ENCODE measurements at places on chromosomes 16 and 17.

DNA sequence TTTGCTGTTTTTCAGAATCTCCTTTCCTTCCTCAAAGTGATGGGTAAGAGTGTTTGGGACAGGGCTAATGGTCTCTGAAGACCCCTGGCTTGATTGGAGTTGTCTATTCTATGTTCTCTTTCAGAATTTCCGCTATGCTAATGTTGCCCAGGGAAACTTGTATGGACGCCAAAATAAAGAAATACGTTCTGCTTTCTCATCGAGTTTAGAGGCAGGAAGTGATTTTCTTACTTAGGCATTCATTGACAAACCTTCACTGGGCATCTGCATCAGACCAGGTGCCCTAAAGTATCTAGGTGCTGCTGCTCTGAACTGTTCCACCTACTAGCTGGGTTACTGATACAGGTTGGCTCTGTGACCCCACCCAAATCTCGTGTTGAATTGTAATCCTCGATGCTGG, 787.9 kb upstream of the EEF2KMT start:
- DNase-seq, result no peak

GRCh38 chr16:79662669-79663313, 62.3 kb upstream of the MAF start:
- DNase-seq, result no peak

DNA sequence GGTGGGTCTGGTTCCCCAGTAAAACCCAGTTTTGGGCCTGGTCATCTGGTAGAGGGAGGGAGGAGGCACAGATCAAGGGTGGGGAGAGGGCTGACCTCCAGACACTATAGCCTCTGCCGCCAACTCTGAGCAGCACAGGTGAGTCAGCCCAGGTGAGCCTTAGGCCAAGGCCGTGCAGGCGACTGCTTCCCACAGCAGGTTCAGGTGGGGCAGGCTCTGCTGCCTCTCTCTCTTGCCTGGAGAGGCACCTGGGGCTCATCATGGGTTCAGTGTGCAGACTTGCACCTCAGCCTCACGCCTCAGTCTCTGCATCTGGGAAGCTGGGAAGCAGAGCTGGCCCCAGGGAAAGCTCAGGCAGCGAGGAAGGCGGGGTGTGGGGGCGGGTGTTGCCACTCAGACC, 37.8 kb upstream of the IL34 start:
- DNase-seq, result no peak

- no peak for DNase-seq
Observed at GRCh38 chr17:56320443-56320842, 167.2 kb downstream of the ANKFN1 start.

DNA sequence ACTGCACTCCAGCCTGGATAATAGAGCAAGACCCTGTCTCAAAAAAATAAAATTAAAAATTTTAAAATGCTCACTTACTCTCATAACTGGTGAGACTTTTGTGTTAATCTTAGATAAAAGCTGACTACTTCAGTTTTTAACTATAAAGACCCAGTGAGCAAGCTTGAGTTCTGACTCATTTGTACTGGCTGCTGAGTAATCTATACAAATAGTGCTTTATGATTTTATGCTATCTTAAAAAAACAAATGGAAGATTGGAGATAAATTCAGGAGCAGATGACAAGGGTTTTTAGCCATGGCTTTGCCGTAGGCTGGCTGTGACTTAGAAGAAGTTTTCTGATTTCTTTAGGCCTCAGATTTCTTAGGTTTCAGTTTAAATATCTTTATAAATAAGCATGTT, 30.5 kb downstream of the SNTB2 start:
- DNase-seq, result peak; percentile 70

DNA sequence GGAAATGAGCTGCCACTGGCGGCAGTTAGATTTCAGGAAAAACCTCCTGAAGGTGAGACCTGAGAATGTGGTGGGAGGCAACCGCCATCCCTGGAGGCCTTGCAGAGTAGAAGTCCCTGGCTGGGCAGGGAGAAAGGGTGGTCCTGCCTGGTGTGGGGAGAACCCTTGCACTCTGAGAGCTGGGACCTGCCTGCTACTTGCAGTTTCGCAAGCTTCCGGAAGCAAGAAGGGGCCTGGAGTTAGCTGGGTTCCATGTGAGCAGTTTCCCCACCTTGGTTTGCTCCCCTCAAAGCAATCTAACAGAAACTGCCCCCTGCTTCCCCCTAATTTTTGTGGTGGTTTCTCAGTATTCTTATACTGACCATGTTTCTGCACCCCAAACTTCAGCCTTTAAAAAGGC, 6.5 kb downstream of the ZNF629 start:
- DNase-seq, result no peak

GRCh38 chr17:38789185-38789584, 10.2 kb downstream of the PIP4K2B start:
- DNase-seq, result no peak

GRCh38 chr17:63552211-63552610, 1.9 kb downstream of the DCAF7 start:
- no peak for DNase-seq

DNA sequence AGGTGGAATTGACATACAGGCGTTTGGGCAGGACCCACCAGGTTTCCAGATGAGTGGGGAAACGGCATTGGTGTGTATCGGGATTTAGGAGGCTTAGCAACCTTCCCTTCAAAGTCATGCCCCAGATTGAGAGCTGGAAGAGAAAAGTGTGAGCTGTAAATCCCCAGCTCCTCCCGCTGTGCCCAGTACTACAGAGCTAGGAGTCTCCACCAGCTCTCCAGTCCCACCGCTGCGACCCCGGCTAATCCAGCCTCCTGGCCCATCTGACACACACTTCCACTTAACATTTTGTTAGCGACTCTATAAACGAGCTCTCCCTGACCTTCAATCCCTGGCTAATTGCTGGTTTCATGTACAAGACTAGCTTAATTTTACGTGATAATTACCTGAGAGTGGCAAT, 29.9 kb upstream of the LHX1 start:
- DNase-seq, result no peak

- DNase-seq, result no peak
Observed at GRCh38 chr16:79336437-79337229, 263.9 kb downstream of the MAF start.

DNA sequence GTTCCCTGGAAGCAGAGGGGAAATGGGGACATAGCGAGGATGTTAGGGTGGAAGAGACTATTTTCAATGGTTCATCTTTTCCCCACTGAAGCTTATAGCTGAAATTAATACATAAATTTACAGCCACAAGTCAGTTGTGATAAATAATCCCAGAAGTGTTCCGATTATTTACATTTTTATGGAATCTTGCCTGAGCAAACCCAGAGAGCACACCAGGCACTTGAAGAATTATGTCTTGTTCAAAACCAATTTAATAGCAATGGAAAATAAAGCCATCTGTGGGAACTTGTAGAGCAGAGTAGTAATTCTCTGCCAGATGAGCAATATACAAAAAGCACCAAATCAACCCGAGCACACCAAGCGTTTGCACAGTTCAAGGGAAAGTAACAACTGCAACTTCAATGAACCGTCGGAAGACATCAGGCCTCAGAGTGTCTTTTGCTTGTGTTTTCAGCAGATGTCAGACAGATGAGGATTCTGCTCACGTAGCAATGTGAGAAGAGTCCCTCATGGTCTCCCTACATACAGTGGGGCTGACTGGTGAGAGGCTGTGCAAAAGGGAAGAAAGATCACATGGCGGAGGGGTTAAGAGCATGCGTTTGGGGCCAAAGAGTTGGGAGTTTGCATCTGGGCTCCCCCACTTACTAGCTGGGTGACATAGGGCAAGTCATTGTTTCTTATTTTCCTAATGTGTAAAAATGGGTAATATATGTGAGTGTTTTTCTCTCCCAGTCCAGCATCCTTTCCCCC, 148.7 kb upstream of the HS3ST2 start:
- DNase-seq, result no peak

- no peak for DNase-seq
Observed at GRCh38 chr17:80716986-80717719, 172.5 kb downstream of the RPTOR start.

DNA sequence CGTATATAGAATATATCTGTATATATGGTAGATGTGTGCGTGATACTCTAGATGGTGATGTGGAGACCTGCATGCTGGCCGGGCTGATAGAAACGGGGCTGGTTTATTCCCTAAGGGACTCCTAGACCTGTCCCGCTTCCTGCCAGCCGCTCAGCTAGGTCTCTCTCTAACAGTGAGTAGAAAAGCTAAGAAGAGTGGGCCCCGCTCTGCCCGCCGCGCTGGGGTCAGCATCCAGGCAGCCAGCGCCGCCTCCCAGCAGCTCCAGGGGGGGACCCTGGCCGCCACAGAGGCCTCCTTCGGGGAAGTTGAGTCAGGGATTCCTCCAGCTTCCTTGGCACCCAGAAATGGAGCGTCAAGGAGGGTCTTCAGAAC, 9.4 kb downstream of the CYGB start:
- no peak for DNase-seq

DNA sequence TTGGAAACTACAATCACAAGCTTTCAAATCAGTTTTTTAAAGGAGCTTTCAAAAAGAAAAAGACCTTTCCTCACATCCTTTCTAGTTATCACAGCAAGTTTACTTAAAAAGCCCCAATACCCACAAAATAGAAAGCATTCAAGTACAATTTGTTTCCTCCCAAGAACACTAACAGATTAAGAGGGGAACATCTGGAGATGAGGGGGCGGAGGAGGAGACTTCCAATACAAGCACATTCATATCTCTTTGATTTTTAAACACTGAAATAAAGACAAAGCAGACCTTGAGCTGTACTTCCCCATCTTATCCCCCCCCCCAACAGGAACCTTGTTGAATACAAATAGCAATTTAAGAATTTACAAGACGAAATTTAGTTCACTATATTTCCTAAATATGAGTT, 2.0 kb downstream of the YWHAE start:
- no peak for DNase-seq

DNA sequence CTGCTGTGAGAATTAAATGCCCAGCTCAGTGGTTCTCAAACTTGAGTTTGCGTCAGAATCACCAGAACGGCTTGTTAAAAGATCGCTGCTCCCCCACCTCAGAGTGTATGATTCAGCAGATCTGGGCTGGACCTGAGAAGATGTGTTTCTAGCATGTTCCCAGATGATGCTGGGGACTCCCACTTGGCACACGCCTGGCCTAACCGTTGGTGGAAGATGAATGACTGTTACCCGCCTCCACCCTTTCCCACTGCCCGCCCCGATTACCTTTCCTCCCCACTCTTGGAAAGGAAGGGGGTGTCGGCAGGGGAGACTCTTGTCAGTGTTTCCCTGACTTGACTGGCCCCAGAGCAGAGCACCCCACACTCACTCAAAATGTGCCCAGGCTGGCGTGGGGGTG, 29.3 kb upstream of the ABCC3 start:
- no peak for DNase-seq

GRCh38 chr16:30473231-30474073, 910 bp downstream of the ITGAL start:
- DNase-seq, result no peak

DNA sequence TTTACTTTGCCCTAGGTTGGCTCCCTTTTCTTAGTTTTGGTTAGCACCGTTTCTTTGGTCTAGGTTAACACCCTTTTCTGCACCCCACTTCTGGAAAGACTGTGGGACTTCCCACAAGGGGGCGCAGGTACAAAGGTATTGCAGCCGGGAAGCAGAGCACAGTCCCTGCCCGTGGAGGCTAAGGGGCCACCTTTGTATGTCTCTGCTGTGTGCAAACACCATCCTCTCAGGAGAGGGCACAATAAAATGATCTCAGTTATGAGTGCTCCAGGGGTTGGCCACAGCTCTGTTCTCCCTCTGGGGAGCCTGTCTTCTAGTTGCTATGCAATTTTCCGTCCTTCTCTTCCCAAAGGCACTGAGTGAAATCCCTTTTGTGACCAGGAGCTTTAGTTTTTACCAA, 28.4 kb upstream of the TMC5 start:
- DNase-seq, result peak; percentile 31

DNA sequence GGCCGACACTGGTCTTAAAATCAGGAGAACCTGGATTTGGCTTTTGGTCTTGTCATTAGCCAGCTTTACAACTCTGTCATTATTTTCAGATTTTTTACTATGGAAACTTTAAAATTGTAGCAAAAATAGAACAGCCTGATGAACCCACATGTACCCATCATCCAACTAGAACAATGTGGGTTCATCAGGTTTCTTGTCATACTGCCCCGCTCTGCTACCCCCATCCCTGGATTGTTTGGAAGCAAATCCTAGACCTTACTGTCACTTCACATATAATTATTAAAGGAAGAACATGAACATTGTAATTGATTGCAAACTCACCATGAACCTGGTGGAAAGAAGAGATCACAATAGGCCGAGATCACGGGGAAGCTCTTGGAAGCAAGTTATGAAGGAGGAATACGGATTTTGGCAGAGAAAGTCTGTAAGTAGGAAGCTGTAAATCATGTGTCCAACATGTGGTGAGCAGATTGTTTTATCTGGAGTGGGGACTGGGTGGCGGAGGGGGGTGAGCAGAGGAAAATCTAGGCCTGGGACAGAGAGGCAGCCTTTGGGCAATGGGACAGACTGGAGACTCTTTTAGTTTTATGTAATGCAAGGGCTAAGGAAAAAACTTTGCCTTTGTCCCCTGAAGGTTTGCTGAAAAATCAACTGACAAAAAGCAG, 67.0 kb downstream of the PITPNC1 start:
- DNase-seq, result no peak

DNA sequence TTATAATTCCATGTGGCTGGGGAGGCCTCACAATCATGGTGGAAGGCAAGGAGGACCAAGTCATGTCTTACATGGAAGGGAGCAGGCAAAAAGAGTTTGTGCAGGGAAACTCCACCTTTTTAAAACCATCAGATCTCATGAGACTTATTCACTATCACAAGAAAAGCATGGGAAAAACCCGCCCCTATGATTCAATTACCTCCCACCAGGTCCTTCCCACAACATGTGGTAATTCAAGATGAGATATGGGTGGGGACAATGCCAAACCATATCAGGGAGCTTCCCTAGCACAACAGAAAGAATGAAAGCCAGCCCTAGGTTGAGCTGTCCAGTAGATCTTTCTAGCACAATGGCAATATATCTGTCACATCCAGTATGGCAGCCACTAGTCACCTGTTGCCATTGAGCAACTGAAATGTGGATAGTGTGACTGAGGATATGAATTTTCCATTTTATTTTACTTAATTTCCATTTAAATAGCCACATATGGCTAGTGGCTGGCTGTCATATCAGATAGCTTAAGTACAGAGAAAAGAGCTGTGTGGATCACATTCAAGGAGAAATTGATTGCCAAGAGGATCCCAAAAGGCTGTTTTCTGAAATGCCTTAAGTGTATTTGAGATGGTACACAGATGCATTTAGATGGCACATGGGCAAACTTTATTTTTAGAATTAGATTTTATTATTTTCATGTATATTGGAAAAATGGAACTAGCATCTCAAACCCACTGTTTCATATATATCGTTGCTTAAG, 273.0 kb downstream of the GRIN2A start:
- DNase-seq, result no peak

DNA sequence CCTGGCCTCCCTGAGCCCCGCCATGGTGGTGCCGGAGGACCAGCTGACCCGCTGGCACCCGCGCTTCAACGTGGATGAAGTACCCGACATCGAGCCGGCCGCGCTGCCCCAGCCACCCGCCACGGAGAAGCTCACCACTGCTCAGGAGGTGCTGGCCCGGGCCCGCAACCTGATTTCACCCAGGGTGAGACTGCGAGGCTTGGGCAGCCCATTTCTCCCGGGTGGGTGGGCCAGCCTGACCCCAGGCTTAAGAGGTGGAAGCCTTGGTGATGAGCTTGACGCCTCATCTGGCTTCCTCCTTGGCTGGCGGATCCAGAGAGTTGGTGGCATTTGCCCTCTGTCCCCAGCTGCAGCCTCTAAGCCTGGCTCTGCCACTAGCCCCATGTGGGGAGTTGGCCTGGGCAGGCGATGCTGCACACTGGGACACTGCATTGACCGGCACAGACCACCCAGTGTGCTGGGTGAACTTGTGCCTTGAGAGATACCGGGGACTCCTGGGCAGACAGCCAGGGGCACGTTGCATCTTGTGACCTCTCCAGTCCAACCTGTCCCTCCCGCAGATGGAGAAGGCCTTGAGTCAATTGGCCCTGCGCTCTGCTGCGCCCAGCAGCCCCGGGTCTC, 3.0 kb downstream of the CDT1 start:
- DNase-seq, result no peak

All from HT1080 (cell line).